Anterior cingulate cortex (tissue), 58 donors: ENCODE measurements at places on chromosomes 5 and 9.

DNA sequence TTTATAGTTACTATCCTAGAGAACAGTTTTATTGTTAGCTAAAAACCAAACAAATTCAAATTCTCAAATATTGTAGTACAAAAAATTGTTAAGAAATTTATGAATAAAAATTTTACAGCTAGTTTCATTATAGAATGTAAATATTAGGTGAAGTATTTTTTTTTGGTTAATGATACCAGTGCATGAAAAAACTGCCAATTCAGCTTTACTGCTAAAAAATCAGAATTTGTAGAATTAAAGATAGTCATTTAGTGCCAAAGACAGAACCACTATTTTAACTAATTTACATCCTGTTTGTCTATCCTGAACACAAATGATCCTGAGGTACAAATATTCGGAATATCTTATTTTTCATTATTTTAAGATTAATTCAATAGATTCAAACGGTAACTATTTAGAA lies 202.6 kb downstream of the FER start:
- no peak for DNase-seq

DNA sequence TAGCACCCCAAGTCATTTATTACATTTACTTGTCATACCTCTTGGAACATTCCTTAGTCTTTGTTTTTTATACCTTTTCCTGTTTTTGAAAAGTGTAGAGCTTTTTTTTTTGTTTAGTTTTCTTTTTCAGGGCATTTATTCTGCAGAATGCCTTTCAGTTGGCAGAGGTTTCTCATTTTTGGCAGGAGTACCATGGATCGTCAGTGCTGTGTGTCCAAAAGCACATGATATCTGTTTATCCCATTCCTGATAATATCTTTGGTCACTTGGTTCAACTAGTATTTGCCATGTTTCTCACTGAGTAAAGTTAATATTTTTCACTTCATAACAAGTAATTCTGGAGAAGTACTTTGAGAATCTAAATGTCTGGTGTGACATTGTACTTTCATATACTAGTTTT lies 10.7 kb downstream of the OGN start:
- no peak for DNase-seq

DNA sequence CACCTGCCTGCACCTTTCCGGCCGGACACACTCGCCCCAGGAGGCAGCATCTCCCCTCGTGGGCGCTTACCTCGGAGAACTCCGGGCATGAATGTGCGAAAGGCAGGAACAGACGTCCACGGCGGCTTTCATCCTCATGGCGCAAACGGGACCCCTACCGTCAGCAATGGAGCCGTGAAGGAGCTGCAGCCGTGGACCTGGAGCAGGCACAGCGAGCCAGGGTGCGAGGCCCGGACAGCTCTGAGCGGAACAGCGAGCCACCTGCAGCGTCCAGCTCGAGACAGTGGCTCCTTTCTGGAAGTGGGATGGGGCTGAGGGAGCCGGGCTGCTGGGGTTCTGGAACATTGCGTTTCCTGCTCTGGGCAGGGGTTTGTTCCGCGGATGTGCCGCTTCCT lies 7.8 kb upstream of the SLC6A19 start:
- no peak for DNase-seq

DNA sequence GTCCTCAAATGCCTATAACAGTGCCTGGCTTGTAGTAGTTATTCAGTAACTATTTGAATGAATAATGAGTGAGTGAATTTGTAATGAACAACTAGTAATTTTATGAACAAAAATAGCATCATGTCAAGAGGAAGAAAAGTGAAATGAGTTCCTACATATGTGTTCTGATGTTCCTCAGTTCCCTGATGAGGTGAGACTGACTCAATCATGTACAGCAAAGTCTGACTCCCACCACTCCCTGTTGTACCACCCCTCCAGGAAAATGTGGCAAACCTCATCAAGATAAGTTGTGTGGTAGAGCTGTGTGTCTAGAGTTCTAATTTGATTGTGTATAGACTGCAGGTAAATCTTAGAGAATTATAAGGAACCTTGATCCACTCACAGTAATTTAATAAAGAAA lies 201.6 kb downstream of the GOLPH3 start:
- DNase-seq, result no peak

GRCh38 chr5:170288551-170288950 lies 9.0 kb downstream of the LCP2 start:
- no peak for DNase-seq

DNA sequence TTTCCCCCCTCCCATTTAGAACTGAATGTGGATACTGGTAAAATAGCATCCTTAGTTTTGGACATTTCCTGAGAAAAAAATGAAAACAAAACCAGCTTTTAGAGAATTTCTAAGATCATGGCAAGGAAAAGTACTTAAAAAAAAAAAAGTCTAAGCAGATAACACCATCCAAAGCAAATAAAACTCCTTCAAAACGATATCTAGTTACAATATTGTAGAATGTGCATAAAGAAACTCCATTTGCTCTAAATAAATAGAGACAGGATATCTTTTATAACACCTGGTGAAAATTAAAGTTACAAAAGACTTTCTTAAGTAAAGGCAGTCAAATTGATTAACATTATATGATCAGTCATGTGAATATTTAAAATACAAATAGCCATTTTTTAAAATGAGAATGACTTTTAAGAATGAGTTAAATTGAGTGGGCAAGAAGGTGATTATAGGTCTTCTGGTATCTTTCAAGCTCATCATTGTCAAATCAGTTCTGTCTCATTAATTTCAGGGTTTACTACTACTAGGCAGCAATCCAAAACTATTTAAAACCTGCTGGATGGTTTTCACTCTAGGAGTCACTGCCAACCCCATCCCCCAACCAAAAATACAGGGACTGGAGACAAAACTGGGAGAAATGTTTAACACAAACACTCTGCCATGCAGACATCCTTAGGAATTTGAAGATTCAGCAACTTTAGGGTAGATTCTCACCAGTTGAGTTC lies 382.6 kb downstream of the ADGRV1 start:
- DNase-seq, result no peak

DNA sequence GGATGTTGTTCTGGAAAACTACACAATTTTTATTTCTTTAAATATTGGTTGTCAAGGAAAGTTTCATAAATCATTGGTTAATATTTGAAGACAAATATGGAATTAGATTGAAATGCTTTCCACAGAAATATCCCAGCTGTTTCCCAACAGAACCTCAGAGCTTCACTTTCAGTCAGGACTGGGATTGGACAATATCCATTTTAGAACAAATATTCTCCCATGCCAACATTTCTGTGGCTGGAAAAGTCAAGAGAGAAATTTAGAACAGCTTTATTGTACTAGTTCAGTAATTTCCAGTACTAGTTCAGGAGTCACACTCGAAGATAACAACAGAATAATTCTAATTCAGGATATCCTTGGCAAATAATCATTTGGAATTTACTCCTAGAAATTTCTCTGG lies 116.1 kb upstream of the TUT7 start:
- DNase-seq, result no peak

DNA sequence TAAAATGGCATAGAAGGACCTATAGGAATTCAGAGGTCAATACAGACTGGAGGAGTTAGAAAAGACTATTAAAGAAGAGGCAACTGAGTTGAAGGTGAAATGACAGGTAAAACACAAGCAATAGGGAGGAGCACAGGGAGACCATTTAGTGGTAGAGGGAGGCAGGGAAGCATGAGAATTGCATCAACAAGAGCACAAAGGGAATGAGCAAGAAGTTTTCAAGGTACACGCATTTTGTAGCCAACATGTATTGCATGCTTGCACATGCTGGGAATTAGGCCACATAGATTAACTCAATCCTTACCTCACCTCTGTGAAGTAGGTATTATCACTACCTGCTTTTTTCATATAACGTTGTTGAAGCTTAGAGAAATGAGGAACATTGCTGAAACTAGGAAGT lies 42.3 kb downstream of the PLPP1 start:
- DNase-seq, result no peak

DNA sequence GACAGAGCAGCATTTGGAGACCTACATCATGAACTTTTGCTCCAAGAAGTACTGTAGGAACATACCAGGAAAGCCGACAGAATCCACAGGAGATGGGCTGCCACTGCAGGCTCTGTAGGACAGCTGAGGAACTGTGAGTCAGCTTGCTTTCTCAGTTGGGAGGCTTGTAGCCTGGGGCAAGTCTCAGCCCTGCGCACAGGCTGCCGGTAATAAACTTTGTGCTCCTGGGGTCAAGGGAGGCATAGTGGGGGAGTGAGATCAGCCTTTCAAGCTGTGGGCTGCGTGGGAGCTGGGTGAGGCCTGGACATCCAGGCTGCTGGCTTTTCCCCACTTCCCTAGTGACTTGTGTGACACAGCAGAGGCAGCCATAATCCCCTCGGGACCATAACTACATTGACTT lies 718.0 kb upstream of the CDH10 start:
- DNase-seq, result no peak
